ENCODE measurements at places on chromosomes 4 and X.

- DNase-seq, result no peak
These were observed 50.2 kb downstream of the ANKRD17 start for GRCh38 chr4:73208376-73208775.

DNA sequence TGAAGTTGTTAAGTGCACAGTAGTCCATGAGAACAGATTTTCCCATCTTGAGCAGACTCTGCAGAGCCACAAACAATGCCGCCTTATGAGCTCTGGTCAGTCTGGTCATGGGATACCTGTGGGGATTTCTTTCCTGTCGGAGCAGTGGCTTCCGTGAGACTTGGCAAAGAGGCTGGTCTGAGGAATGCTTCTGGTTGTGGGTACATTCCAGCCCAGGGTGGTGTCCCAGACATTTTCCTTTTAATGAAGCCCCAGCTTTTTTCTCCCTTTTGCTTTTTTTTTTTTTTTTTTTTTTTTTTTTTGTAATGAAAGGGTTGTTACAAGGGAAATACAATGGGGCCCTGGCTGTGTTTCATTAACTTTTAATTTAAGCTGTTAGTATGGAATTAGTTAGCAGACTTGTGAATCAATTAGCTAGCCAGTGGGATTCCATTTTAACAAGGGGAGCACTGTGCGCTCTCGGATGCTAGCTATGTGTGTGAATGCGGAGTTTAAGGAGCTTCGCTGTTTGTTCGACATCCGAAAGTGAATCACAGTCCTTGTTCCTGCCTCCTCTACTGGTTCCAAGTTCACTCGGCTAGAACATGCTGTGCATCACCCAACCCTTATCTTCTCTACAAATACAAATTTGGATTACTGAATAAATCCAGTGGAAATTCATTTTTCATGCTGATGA lies 225.1 kb downstream of the CBR4 start:
- DNase-seq, result no peak

- DNase-seq, result no peak
These were observed 726.7 kb downstream of the PCDH18 start for GRCh38 chr4:136805617-136806016.

GRCh38 chr4:187491959-187492358 lies 503.6 kb upstream of the ZFP42 start:
- no peak for DNase-seq

- no peak for DNase-seq
These were observed 13.1 kb downstream of the ARX start for GRCh38 chrX:25002661-25003020.

DNA sequence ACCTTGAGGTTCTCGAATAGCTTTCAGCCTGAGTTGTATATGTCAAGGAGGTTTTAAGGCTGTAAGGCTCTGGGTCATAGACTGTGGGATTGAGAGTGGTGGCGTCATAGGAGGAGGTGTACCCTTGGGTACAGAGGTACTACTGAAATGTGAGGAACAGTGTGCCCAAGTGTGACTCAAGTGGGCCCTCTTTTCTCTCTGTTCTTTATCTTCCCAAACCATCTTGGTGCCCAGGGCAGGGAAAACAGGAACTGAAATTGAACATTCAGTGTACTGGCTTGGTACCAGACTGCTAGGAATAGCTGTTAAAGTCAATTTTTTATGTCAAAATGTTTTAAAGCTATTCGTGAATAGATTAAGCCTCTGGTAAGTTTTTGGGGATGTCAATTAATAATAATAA lies 136.2 kb upstream of the RPS6KA3 start:
- DNase-seq, result no peak

DNA sequence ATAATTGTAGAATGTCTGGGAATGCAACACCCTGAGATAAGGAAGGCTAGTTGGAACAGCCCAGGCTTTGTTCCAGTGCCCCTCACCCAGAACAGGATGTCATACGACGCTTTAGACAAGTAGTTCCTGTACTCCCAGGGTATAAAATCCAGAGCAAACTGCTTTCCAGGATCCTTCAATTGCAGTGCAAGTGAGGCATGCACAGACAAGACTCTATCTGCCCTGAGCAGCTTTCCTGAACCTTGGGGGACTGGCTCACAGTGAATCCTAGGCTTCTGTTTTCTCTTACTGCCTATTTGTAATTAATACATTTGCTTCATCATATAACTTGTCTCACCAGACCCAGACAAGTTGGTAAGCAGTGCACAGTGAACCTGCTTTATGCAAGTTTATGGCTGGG lies 48.4 kb upstream of the IL9R start:
- no peak for DNase-seq

GRCh38 chr4:12411072-12411471 lies 982.4 kb upstream of the HS3ST1 start:
- peak; percentile 41 for DNase-seq

DNA sequence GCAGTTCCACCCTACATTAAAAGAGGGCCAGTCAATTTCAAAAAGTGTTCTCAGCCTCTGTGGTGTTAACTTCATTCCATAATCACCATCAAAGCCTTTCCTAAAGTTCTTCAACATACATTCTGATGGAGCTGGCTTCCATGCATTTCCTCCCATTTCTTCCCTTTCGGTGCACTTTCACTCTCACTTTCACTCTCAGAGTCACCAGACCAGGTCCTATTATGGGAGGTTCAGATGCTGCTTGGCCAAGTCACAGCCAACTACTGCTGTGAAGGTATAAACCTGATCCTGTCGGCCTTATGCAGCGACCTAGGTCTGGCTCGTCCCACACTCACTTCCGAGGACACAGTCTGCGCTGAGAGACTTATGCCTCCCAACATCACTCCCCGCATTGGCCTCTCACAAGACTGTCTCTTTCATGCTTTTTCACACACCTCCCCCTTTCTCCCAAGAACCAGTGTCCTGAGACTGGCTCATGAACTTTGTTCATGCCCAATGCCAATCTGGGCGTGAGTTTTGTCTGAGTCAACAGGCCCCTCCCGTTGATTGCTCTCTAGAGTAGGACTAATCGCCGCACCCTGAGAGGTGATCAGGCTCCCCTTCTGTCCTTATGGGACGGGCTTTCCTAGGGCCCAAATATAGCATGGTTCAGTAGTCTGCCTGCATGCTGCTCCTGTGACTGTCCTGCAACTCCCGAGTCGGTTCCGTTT lies 60.8 kb upstream of the XAGE1B start:
- no peak for DNase-seq

DNA sequence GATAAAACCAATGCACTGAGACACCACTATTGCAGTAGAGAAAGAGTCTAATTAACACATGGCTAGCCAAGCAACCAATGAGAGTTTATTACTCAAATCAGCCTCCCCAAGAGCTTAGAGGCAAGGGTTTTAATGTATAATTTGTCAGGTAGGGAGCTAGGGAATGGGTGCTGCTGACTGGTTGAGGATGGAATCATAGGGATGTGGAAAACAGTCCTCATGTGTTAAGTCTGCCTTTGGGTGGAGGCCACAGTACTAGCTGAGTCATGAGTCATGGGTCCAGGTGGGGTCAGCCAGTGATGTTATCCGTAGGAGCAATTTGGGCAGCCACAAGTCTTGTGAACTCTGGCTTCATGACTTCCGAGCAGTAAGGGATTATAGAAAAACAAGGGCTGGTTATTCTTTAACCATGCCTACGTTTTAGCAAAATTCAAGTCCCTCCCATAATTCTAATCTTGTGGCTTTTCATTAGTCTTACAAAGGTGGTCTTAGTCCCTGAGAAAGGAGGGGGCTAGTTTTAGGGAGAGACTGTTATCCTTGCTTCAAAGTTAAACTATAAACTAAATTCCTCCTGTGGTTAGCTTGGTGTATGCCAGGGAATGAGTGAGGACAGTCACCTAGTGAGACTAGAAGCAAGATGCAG lies 25.1 kb upstream of the PLAC8 start:
- DNase-seq, result peak; percentile 87

DNA sequence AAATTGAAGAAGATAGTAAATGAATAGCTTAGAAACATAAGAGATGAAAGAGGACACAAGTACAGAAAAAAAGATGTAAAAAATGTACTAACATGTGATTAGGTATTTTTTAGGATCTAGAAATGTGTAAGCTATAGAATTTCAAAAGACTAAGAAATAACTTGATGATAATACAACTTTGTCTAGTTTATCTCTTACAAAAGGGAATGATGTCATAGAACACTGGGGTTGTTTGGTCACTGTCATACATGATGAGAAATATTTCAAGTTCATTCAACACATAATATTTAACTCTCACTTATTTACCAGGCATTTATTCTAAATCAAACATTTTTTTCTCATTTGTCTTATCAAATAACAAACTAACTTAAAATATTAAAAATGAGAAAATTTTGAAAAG lies 18.5 kb downstream of the STBD1 start:
- no peak for DNase-seq

- no peak for DNase-seq
These were observed 525.5 kb upstream of the BOD1L1 start for GRCh38 chr4:14152834-14153519.

DNA sequence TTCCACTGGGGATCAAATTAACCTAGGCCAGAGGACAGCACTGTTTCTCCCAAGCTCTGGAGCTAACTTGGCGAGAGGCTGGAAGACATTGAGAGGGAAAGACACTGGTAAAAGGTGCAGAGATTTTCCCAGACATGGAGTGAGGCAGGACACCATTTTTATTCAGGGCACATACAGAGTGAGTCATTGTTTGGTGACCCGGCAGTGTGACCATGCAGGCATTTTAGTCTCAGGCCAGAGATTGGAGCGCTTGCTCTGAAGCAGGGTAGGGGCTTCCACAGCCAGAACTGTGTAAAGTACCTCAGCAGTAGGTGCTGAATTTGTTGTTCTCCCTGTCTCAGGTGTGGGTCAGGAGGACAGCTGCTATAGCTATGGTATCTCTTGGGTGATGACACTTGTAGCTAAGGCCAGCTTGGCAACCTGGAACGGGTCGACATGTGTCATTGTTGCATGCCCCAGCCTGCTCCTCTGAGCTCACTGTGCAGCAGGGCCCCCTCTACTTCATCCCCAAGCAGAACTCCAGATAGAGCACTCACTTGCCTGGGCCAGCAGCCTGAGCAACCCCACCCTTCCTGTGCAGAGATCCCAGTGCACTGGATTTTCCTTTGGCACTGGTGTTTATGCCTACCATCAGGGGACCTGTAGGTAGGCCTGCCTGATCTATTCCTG lies 79.8 kb upstream of the ATP8A1 start:
- no peak for DNase-seq

DNA sequence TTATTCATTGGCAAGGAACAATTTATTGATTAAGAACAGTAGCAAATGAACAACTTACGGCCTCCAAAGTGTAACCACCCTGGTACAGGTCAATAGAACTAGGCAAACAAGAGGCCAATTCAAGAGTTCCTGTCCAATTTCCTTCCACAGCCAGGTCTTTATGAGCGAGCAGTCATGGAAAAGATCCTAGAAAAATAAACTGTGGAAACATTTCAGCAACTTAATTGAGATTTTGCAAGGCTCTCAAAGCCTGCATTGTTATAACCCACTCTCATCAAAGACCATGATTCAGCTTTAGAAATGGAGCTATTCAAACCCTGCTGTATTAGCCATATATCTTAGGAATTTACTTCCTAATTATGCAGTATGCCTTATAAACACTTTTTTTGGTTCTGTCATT lies 43.6 kb downstream of the UNC5C start:
- no peak for DNase-seq

- no peak for DNase-seq
These were observed 134.4 kb downstream of the PCDH7 start for GRCh38 chr4:30854531-30854930.

DNA sequence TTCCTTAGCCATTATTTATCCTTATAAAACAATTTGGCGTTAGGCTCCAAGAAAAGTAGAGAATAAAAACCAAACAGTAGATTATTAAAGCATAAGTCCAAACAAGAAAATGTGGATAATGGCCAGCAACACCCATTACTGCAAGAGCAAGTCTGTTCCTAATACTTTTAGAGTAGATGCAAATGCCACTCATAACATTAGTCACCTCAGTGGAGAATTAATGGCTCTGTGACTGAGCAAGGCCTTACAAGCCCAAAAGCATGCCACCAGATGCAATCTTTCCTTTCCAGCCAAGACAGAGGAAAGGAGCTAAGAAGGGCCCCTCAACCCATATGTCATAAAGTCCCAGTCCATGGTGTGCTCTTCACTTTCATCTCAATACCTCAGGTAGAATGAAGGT lies 373.8 kb downstream of the OPHN1 start:
- DNase-seq, result no peak

GRCh38 chr4:90970021-90970420 lies 842.8 kb downstream of the CCSER1 start:
- no peak for DNase-seq

- no peak for DNase-seq
These were observed 9.5 kb upstream of the MXD4 start for GRCh38 chr4:2271279-2272025.

DNA sequence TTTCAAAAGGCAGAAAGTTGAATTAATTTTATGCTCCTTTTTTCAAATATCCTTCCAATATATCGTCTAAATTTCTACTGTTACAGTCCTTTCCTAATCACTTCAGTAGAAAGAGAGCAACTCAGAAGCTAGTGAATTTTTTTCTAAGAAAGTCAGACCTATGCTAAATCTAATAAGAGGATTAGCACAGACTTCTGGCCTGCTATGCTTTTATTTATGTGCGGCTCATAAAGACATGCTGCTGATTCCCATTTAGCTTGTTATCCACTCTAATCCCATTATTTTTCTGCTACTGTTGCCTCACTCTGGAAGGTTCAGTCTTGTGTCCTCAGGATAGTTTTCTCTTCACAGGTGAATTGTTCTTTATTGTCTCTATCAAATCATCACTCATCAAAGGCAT lies 473.5 kb upstream of the FAM241A start:
- no peak for DNase-seq

DNA sequence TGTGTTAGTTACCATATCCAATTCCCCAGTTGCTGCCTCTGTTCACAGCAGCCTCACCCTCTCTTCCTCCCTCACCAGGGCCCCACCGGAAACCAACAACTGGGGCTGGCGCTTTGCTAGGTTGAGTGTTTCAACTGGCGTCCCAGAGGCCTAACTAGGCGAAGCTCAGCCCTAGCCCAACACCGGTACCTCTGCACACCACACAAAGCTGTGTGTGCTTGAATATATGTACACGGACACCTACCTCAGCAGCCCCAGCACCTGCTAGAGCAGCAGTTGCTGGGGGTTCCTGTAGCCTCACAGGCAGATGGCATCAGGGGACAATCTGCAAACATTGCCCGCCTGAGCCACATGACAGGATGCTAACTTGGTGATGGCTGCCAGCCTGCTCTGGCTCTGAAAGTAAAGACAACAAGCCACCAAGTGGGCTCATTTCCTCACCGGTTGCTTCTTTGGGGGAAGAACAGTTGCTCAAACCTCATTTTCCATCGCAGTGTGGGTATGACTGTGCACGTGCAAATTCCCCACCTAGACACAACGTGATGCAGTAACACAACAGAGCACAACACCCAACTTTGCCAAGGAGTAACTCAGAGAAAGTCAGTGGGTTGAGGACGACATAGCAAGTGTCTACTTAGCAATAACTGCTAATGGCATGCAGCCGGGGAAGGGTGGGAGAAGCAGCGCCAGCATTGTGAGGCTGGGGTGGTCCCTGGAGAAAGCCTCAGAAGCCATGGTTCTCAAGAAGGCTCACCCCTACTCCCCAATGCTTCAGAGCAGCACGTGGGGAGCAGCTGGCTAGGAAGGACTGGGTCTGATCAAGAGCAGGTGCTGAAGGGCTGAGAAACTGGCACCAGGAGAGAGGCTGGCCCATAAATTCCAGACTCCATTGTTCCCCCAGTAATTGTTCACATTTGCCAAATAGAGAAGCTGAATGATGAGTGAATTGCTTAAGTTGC lies 139.5 kb downstream of the SH3KBP1 start:
- DNase-seq, result no peak
